ENCODE measurements at places on chromosomes 16 and 17.
A peak's percentile ranks its signal among the peaks of the same experiment; 100 is the strongest.

DNA sequence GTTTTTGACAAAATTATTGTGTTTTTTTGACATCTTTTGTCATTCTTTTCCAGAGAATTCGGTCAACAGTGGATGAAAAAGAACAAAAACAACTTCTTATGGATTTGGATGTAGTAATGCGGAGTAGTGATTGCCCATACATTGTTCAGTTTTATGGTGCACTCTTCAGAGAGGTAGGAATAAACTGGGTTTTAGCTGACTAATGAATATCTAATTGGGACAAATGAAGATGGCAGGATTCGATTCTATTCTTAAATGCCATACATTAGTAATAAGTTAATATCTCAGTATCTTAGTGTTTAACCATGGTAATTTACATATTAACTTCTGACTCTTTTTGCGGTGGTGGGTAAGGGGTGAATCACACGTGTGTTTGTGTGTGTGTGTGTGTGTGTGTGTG is 74.8 kb downstream of the MAP2K4 start:
- DNase-seq = no peak

- DNase-seq = no peak
Measured at GRCh38 chr16:85537795-85538401, 75.2 kb upstream of the GSE1 start.

DNA sequence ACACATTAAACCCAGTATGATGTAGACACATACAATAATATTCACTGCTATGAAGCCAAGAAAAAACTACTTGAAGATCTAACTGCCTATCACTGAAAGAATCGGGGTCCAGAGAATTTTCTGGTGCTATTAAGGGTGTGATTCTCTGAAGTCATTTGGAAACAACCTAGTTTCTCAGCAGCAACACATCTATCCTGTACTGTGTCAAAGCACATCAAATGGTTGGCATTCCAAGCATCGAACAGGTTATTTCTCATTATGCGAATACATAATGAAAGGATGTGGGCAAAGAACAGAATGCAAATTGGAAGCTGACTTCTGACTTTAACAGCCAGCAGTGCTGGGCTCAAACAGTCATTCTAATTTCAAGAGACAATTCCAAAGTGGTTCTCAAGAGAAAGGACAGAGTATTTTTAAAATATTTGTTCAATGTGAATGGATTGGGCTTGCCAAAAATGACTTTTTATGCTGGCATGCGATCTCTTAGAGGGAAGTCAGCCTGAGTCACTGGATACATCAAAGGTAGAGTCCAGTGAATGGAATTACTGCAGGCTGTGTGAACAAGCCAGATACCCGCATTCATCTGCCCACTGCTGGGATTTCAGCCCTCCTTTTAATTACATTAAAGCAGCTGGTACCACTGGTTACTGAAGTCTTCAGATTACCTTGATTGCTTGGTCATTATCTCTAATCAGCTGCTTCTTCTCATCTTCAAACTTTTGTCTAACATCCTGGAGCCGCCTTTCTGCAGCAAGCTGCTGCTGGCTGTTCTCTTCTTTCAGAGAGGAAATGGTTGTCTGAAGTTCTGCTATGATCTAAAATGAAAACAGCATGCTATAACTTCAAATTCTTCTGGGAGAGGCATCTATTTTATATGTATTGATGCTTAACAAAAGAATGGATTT is 181.2 kb upstream of the AXIN2 start:
- no peak for DNase-seq

DNA sequence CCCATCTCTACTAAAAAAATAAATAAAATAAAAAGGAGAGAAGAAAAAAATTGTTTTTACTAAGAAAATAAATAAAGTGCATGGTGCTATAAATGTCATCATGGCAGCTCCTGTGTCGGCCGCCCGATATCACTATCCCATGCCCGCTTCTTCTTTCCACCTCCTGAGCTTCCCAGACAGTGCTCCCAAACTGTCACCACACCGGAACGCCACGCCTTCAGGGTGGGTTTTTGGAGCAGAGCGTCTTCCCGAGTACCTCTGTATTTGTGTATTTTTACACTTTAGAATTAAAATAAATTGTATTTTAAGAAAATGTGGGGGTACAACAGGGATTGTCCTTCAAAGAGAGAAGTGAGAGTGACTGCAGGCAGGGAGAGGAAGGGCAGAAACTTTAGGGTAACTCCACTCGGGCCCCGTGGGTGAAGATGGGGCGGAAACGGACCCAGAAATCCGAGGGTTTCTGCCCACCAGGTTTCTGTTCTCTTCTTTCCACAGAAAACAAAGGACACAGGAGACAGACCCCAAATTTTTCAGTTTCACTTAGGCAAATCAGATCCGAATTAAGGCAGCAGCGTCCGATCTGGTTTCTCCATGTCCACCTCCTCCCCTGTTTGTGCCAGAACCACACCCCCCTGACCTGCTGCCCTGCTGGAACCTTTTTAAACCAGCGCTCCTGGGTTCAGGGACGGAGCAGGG is 3.6 kb upstream of the ITGAX start:
- DNase-seq = no peak

GRCh38 chr16:50103764-50104163 is 38.0 kb downstream of the HEATR3 start:
- DNase-seq = no peak

GRCh38 chr16:85243308-85243707 is 131.0 kb upstream of the CIBAR2 start:
- DNase-seq = no peak

DNA sequence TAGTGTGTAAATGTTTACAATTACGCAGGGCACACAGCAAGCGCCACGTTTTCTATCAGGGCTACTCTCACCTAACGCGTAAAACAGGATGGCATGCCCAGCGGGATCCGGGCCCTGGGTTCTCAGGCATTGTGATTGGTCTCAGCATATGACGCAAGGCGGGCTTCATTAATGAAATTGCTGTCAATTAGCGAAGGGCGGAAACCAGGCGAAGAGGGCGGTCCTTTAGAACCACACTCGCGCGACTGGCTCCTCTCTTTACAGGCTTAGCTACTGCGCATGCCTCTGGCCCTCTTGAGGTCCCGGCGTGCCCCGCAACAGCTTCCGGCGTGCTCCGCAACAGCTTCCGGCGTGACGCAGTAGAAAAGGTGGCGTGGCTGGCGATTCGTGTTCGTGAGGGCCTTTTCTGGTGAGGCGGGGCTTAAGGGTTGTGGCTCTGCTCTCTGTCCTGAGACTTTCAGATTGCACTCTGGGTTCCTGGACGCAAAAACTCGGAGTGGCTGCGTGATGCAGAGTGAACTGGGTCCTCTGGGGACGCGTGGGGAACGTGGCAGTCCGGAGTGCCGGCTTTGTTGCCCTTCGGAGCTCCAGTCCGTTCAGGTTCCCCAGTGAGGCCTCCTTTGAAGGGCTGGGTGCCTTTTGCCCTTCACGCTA is 9.2 kb downstream of the OR2C1 start:
- DNase-seq = no peak

DNA sequence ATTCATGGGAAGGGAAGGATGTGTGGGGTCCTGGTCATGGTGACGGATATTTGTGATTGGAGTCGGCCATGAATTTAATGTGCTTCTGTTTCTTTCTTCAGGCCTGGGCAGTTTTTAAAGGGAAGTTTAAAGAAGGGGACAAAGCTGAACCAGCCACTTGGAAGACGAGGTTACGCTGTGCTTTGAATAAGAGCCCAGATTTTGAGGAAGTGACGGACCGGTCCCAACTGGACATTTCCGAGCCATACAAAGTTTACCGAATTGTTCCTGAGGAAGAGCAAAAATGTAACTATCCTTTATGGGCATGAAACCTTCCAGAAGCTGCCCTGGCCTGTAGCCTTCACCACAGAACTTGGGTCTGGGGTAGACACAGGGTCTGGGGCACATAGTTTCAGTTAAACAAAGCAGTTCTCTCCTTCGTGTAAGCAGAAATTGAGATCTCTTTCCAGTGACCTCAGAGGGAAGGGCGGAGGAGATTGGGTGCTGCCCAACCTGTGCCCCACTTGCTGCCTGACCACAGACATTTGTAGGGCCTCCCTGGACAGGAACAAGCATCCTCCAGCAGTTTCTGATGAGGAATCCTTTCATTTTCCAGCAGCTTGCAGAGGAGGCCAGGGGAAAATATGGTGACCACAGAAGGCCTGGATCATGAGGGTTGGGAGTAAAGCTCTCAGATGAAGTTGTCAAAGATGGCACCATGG is 10.1 kb downstream of the IRF8 start:
- no peak for DNase-seq

GRCh38 chr17:67974598-67975066 is 21.6 kb downstream of the C17orf58 start:
- DNase-seq = no peak

- peak; percentile 6 for DNase-seq
Measured at GRCh38 chr17:75645889-75646637, 12.8 kb downstream of the SMIM5 start.

GRCh38 chr17:31248986-31249834 is 47.8 kb downstream of the OMG start:
- DNase-seq = no peak

DNA sequence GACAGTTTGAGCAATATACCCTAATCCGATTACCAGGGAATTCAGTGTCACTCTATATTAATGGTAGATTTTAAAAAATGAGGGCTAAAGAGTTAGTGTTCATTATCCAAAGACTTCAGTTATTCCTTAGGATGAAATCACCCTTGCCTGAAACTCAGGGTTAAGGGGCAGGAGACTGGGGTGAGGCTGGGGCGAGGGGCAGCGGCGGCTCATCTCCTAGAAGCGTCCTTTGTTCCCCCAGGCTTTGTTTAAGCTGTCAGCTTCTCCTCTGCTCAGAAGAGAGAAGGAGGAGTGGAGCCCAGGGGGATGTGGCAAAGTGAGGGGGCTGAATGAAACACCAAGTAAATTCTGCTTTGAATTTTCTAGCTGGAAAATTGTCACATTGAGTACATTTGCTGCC is 117.7 kb upstream of the ELAC2 start:
- no peak for DNase-seq
